Stimulated activated CD8-positive, alpha-beta memory T cell treated with anti-CD3 and anti-CD28 coated beads, Interleukin-7, amount 100 ng/mL, for 1 hour (primary cell): ENCODE measurements at places on chromosomes 2 and 18.

GRCh38 chr2:68553098-68553497 lies 85.7 kb downstream of the APLF start:
- no peak for DNase-seq

DNA sequence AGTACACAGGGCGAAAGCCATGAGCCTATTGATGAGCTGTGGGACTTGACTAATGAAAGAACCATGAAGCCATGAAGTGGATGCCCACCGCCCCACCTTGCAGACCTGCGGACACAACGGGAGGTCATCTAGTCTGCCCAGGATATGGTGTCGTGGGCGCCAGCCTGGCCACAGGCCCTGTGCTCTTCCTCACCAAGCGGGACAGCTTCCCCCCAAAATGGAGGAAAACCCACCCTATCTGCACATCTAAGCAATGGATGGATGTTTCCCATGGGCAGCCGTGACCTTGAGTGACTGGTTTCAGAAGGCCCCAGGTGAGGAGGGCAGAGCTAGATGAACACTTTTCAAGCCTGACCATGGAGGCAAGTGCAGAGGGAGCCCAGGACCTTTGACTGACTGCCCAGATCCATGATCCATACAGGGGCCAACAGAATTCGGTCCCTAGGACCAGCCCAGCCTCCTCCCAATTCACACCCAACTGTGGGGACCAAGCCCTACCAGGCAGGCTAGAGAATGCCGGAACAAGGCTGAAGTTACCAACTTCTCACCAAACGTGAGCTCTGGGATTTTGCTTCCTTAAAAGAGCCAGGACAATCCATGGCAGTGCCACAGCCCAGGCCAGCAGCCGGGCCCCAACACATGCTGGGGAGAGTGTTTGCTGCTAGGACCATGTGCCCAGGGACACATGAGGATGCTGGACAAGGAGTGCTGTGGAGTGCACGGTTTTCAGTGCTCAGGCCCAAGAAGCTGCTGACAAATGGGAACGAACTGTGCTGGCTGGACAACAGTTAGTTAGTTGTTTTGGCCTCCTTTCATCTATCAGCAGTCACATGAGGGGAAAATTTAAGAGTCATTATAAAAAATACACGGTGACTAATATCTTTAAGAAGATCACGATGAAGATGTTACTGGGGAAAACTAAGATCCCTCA lies 249.4 kb downstream of the HDAC4 start:
- DNase-seq: no peak

DNA sequence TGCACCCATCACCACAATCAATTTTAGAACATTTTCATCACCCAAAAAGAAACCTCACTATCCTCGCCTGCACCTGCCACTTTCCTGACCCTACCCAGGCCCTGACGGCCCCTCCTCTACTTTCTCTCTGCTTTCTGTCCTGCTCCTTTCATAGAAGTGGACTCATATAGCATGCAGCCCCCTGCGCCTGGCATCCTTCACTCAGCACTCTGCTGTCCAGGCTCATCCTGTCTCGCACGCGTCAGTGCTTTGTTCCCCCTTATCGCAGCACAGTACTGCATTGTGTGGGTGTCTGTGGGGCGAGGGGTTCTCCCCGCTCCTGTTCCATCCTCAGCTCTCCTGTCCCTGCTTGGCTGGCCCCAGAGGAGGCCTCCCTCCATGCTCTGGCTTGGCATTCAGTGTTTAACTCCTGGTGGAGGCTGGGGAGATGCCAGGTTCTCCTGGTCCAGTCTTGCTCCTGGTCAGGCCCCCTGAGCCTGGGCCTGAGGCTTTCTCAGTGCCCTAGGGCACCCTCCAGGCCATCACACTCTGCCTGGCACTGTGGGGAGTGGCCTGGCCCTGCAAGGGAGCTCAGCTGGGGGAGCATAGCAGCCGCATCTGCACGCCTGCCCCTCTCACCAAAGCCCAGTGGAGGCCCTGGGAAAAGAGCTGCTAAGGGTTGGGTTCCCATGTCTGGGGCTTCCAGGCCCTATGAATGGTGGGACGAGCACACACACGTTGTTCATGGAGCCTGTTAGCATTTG lies 6.6 kb upstream of the TUBB6 start:
- DNase-seq: no peak

- no peak for DNase-seq
Observed at GRCh38 chr2:3248754-3249475, 128.7 kb downstream of the EIPR1 start.

DNA sequence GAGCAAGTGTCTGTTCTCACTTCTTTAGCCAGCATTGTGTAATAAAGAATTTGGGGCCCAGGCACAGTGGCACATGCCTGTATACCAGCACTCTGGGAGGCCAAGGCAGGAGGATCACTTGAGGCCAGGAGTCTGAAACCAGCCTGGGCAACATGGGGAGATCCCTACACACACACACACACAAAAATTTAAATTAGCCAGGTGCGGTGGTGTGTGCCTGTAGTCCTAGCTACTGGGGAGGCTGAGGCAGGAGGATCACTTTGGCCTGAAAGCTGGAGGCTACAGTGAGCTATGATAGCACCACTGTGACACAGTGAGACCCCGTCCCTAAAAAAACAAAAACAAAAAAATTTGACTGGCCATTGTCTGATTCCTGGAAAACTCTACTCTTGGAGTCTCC lies 8.3 kb downstream of the REV1 start:
- DNase-seq: no peak

DNA sequence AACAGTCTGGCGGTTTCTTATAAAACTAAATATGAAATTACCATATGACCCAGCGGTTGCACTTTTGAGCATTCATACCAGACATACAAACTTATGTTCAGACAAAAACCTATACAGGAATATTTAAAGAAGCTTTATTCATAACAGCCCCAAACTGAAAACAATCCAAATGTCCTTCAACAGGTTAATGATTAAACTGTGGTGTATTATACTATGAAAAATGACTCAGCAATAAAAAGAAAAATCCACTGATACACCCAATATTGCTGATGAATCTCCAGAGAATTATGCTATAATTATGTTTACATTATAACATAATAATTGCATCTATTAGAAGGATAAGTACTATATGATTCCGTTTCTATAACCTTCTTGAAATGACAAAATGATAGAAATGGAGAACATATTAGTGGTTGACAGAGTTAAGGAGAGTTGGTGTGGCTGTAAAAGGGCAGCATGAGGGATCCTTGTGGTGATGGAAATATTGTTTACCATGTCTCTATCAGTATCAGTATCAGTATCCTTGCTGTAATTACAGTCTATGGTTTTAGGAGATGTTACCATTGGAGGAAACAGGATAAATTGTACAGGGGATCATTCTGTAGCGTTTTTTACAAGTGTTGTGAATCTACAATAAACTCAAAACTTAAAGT lies 127.1 kb downstream of the DSC3 start:
- no peak for DNase-seq

DNA sequence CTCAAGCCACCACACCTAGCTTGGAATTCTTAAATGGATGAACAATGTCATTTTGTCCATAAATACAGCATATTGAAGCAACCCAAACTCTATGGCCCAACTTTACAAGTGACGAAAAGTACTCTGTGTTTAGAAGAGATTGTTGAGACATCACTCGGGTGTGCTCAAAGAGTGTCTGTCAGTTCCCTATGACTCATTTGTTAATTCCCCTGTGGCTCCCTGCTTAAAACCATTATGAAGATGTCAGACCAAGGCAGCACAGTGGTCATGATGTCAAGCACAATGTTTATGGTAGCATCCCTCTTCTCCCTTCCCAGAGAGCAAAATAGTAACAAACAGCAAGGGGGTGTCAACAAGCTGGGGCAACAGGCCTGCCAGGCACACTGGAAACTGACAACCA lies 3.0 kb downstream of the LYG1 start:
- DNase-seq: no peak

DNA sequence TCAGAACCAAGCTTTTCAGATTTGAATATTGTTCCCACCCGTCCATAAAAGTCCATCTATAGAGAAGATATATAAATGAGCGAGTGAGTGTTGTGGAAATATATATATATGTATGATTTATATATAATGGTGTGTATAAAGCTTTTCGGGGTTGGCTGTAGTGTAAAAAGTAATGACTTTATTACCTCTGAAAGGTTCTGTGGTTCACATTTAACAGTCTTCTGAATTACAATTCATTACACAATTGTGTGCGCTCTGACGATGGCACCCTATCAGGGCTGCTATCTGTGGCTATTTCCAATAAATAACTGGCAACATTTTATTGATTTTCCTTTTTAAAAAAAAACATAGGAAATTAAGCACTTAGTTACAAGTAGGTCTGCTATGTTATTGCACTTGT lies 2.7 kb upstream of the BCL11A start:
- DNase-seq: no peak

DNA sequence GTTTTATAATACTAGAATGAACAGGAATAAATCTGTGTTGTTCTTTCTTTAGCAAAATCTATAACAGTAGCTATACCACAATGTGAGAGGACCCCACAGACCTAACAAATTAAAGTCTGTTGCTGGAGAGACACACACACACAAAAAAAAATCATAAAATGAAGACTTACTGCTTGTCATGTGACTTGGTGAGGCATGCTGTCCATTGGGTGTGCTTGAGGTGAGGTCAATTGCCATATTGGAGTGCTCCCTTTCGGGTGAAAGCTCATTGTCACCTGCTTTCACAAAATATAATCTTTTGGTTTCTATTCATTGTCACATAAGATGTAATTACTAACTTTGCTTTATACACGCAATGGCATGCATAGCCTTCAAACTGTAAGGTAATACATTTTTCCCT lies 3.9 kb downstream of the IKZF2 start:
- DNase-seq: no peak

DNA sequence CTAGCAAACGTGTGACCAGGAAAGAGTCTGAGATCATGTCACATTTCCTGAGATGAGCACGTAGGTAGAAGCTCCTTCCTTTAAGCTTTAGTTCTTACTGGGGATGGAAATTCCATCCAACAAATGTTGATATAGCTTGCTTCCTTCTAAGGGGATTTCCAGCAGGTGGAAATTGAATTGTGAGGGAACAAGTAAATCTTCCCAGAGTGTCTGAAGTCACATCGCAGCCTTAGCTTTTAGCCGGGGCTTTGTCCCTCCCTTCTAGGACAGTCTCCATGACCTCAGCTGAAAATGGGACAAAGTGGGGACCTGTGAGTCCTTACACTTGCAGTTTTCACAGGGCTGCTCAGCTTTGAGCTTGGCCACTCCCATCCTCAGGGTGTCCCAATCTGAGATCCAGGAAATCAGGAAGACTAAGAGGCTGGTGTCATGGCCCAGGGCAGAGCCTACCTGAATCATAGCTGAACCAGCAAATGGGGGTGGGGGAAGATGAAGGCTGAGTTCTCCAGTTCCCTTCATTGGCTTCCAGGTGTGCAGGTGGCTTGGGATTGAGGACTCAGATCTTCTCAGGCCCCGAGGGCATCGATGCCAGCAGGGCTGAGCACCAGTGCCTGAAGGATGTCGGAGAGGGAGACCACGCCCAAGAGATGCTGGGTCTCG lies 8.3 kb downstream of the PRKAG3 start:
- no peak for DNase-seq

DNA sequence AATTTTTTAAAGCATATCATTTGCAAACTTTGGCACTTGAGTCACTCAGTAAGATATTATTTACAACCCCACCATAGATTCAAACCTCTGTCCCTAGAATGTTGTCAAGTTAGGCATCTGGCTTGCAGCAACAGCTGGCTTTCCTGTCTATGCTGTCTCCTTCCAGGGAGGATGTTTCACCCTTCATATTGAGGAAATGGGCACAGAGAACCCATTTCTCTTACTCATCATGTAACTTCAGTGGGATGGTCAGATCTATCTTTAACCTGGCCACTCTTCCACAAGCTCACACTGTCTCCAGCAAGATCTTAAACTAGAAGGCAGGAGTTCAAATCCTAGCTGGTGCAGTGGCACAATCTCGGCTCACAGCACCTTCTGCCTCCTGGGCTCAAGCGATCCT lies 15.8 kb downstream of the LCT start:
- no peak for DNase-seq

- no peak for DNase-seq
Observed at GRCh38 chr2:196331143-196331542, 159.8 kb upstream of the STK17B start.

DNA sequence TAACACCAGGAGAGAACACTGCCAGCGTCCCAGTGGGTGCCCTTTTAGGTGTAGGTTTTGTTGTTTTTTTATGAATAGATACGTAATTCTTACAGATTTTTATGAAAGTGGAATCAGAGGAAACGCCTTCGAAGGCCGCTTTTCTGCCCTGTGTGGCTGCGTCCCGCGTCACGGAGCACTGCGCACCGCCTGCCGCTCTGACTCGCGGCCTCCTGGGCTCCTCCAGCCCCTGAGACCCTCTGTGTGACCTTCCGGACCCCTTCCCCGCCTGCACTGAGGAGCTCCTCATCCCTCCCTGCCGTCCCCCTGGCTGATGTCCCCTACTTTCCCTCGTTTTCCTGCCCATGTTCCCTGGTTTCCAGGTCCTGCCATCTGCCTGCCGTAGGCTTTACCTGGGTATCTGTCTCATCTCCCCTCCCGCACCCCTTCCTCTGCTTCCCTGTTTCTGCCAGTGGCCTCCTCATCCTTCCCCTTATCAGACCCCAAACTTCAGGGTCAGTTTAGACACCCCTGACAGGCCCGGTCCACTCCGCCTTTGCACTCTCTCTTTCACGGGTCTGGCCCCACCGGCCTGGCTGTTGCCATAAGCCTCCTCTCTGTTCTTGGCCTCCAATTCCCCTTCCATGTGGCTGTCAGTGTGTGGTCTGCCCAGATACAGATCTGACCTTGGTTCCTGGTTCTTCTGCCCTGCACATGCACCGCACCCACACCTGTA lies 32.7 kb downstream of the PDIA6 start:
- DNase-seq: no peak

- no peak for DNase-seq
Observed at GRCh38 chr2:62427146-62427545, 78.8 kb downstream of the TMEM17 start.

DNA sequence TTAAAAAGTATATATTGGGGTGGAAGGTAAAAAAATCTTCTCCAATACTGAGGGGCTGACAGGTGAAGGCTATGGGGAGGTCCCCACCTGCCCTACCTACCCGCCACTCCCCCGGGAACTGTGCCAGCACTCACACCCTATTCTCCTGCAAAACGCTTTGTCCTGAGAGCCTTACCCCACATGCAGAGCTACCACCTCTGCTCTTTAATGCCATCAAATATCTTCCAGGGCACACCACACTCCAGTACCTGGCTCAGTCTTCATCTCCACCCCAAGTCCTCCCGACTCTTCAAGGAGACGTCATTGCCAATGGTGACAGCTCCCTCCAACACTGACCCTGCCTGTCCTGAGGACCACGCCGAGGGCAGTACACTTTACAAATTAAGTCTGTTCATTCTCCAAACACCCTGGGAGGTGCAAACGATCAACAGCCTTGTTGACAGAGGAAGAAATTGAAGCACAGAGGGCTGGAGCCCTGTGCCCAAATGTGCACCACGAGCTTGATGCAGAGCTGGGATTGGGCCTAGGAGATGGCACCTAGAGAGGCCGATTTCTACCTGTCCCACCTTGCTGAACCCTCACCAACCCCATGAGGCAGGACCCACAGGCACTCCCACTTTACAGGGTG lies 6.0 kb upstream of the GPR55 start:
- DNase-seq: no peak

DNA sequence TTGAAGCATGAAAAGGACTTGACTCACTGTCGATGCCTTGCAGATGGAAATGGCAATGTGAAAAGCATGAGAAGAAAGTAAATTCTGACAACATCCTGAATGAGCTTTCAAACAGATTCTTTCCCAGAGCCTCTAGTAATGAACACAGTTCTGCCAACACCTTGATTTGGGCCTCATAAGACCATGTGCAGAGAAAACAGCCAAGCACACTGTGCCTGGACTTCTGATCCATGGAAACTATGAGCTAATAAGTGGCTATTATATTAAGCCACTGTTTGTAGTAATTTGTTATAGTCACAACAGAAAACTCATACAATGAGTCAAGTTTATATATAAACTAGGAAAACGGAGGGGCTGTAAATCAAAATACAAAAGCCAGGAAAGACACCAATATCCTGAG lies 477.3 kb downstream of the MBD2 start:
- DNase-seq: no peak
